Right cardiac atrium (tissue), 5 donors: ENCODE measurements at places on chromosomes 6 and 20. TPM values are rescaled to one million over a fixed set of nuclear protein-coding genes. Genes with fewer than 3 reads are reported as not detected.

NECAB3 gene
- 61.3 TPM for total RNA-seq

LIME1 gene
- 2.8 TPM for total RNA-seq

SLC22A1 gene
- total RNA-seq = not detected

PRDM13 gene
- not detected for total RNA-seq

- DNase-seq = no peak
Measured at GRCh38 chr6:123009059-123009458, 13.0 kb downstream of the CLVS2 start.

DNA sequence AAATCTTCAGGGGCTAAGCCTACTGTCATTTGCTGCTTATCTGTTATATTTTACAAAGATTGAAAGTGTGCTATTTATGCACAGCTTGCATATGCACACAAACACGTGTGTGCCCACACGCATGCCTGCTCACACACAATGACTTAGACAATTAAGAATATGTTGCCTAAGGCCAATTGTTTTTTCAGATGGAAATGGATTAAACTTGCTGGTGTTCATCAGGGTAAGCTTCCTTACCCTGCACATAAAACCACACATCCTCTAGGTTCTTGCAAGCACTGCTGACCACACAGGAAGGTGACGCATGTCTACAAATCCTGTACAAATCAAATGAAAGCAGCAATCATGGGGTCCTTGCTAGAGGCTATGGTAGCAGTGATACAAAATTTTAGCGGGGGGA is 58.4 kb downstream of the GJA10 start:
- no peak for DNase-seq

DNA sequence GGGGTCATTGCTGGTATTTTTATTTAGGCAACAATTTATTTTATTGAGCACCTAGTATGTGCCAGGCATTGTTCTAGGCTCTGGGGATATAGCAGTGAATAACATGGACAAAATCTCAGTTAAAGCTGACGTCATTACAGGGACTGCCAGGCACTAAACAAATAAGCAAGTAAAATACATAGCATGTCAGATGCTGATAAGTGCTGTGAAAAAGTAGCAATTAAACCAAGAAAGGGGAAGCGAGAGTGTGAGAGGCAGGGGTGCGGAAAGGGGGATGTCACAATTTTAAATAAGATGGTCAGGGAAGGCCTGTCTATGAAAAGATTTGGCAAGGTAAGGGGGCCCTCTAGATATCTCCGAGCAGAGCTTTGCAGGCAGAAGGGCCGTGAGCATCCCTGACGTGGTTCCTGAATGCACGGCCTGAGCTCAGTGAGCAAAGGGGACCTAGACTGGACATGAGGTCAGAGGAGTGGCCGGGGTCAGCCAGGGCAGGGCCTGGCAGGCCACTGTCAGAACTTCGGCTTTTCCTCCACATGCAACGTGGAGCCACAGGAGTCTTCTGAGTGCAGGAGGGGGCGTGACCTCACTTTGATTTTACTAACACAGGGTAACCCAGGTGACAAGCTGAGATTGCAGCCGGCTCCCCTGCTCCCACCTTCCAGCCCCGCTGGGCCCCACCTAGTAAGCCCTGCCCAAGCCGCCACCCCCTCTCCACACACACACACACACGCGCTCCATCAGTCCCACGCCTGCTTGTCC is 24.2 kb upstream of the SIRPA start:
- no peak for DNase-seq

DNA sequence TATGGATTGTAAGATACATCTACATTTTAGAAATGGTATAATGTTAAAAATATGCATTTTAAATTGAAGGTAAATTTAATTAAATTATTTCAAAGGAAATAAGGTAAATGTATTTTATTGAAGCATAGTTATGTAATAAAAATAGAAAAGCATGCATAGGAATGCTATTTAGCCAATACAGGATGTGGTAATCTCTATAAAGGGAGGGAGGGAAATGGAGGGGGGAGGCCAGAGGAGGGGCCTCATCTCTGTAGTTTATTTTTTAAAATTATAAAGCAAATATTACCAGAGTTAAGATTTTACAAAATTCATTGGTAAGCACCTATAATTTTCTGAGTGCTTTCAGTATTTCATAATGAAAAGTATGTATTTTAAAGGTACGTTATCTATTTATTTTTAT is 27.2 kb downstream of the SLC16A10 start:
- DNase-seq = no peak
